ENCODE measurements at places on chromosomes 2 and 18. TPM values are rescaled to one million over a fixed set of nuclear protein-coding genes. Genes with fewer than 3 reads are reported as not detected.

DNA sequence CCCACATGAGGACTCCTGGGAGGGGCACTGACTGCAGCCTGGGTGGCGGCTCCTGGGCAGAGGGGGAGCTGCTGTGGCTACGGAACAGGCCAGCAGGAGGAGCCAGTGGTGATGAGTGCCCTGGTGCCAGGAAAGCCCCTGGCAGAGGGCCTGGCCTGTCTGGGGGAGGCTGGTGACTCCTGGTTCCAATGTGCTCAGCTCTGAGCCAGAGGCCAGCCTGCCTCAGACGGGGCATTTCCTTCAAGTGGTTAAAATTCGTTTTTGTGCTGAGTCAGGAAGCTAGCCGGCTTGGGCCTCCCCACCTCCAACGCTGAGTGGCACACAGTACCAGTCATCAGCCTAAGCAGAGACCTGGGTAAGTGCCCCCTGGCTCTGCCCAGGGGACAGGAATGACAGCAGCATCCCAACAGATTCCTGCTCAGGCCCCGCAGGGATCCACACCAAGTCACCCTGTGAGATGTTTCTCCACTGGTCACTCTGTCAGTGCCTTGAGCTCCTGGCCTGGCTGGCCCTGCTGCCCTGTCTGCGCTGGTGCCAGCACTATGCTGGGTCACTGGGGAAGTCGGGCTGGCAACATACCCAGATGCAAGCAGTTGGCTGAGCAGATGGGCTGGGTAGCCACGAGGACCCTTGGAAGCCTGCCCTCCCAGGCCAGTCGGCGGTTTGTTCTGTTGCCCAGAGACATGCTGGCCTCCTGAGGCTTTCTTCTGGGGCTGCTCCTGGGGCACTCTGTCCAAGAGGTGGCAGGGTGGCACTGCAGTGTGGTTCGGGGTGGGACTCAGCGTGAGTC is 7.1 kb upstream of the KLF11 start:
- no peaks in the 10 kb centered on the region for H3K27me3 ChIP-seq
- peak; percentile 44 for DNase-seq
- no peaks in the 10 kb centered on the region for H3K36me3 ChIP-seq
- H3K4me3 ChIP-seq: no peak overlapping the region
- no peak overlapping the region for H3K27ac ChIP-seq

DNA sequence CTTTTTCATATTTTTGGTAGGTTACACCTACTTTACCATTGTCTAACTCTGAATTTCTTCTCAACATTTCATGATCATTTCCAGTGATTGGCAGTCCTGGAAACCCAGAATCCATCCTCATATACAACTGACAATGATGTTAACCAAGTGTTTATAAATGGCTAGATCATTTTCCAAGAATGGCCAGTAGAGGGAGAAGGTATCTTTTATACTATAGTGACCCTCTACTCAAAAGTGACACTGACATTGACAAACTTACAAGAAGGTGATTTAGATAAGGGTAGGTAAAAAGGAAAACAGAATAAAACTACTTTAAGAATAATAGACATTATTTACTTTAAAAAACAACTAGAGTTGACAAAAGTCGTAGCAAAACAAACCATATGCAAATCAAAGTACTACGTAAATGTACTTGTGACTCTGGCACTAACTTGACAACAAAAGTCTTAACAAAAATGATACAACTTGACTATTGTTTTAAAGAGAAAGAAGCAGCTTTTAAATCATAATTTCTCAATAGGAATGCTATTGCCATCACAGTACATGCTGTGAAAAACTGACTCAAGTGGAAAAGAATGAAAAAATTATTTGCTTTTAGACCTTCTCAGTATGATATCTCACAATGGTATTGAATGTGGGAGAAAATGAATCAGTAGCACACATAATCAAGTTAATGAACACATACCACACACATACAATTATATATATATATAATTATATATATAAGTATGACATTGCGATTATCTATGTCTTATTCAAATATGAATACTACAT is 76.6 kb upstream of the GRB14 start:
- H3K27me3 ChIP-seq: no peaks in the 10 kb centered on the region
- DNase-seq: no peak
- H3K4me1 ChIP-seq: no peaks in the 10 kb centered on the region
- no peak overlapping the region for H3K4me3 ChIP-seq

DNA sequence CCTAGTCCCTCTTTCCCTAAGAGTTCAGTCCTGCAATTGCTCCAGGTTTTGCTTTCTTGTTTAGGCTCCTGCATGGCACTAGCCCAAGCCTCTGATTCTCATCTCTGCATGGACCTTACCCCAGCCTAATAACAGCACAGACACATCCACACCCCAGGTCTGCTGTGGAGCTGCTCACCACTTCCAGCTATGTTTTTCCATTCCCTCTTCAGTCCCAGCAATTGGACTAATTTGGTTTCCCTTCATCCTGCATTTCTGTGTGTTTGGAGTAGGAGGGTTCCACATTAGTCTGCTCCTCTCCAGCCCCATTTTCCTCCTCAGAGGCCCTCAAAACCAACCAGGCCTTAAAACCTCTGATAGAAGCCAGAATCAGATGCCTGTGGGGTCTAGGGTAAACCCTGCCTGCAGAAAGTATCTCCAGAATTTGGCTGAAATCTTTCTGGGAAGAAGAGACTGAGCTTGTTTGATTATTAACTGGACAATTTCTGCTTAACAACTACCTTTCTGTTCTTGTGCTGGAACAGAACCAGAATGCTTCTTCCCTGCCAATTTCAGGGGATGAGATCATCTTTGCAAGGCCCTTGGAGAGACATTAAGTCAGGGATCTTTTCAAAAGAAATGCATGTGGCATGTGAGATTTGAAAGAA is 95.9 kb downstream of the GFPT1 start:
- no peak overlapping the region for H3K27ac ChIP-seq
- no peaks in the 10 kb centered on the region for H3K36me3 ChIP-seq
- no peaks in the 10 kb centered on the region for H3K4me1 ChIP-seq
- H3K27me3 ChIP-seq: no peaks in the 10 kb centered on the region

- no peak overlapping the region for H3K4me3 ChIP-seq
- no peaks in the 10 kb centered on the region for H3K27me3 ChIP-seq
- no peaks in the 10 kb centered on the region for H3K36me3 ChIP-seq
These were observed 36.0 kb upstream of the ASAP2 start for GRCh38 chr2:9170458-9171130.

DNA sequence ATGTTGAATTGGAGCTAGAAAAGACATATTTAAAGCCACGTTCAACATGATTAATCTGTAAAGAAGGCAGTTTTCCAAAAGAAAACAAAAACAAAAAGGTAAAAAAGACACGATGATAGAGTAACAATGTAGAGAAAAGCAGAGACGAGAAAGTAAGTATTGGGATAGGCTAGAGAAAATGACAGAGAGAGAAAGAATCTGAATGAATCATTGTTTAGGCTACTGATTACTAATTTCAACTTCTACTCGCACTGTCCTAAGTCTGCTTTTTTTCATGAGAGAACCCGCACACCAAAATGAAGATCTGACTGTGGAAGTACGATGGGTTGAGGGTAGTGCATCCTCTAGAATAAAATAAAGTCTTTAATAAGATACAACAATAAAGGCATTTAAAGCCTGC is 1599.2 kb upstream of the TMEFF2 start:
- no peaks in the 10 kb centered on the region for H3K27me3 ChIP-seq
- H3K27ac ChIP-seq: no peak overlapping the region
- H3K4me1 ChIP-seq: no peaks in the 10 kb centered on the region
- H3K4me3 ChIP-seq: no peak overlapping the region

DNA sequence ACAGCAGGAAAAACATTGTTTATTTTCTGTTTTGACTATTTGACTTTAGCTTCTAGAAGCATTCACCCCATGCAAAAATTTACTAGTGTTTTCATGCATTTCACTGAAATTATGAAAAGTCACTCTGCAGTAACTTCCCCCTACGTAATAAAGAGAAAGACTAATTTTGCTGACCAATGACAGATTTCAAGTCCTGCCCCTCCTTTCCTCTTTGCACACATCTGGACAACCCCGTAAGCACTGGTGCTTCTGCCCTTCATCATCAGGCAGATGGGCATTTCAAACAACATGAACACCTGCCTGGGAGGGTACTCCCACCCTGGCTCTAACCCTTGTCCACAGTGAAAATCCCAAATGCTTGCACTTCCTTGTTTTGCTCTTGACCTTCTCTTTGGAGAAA is 815.0 kb upstream of the ID2 start:
- no peaks in the 10 kb centered on the region for H3K36me3 ChIP-seq
- H3K27ac ChIP-seq: no peak overlapping the region
- no peak overlapping the region for H3K4me3 ChIP-seq
- H3K4me1 ChIP-seq: peaks cover 8% of the 10 kb centered on the region
- no peaks in the 10 kb centered on the region for H3K27me3 ChIP-seq
- DNase-seq: no peak

- H3K4me3 ChIP-seq: no peak overlapping the region
- H3K36me3 ChIP-seq: no peaks in the 10 kb centered on the region
- peaks cover 13% of the 10 kb centered on the region for H3K4me1 ChIP-seq
These were observed 11.6 kb downstream of the RAMP1 start for GRCh38 chr2:237870754-237871651.

DNA sequence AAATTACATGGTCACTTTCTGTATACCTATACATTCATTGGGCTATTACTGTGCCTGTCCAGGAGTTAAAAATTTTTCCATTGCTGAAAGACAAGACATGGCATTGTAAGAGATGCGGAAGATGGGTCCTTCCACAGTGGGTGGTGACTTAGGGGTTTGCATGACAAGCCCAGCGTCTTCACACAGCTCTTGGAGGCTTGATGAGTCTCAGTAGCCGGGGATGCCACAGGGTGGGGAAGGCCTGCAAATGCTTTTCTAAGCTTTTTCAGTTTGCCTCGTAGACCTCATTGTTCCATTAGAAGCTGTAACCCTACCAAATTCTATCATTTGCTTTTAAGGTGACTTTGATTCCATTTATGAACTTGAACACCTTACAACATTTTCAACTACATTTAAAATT is 18.1 kb upstream of the MAPRE3 start:
- H3K4me3 ChIP-seq: no peak overlapping the region
- no peaks in the 10 kb centered on the region for H3K36me3 ChIP-seq
- no peaks in the 10 kb centered on the region for H3K4me1 ChIP-seq
- DNase-seq: no peak

The NAT8 gene
- not detected for total RNA-seq

The SCN7A gene
- not detected for total RNA-seq

The CMPK2 gene
- 7.6 TPM for total RNA-seq

The PAX8 gene
- total RNA-seq: 0.52 TPM

The SRD5A2 gene
- not detected for total RNA-seq

The RAPH1 gene
- 4.3 TPM for total RNA-seq

All from CD4-positive, alpha-beta T cell (primary cell).